ENCODE measurements at places on chromosomes 12 and 14. TPM values are rescaled to one million over a fixed set of nuclear protein-coding genes. Genes with fewer than 3 reads are reported as not detected.

The ZNF268 gene
- total RNA-seq: 12.4 TPM

The POTEG gene
- not detected for total RNA-seq

The PROX2 gene
- not detected for total RNA-seq

The BICDL1 gene
- total RNA-seq: 13.4 TPM

The MANSC4 gene
- not detected for total RNA-seq

The C1S gene
- 287 TPM for total RNA-seq

The ZNF641 gene
- 14.3 TPM for total RNA-seq

The LRRIQ1 gene
- total RNA-seq: 0.21 TPM

The TAS2R19 gene
- total RNA-seq: 1.2 TPM

The CABP1 gene
- 4.6 TPM for total RNA-seq

The SYNE3 gene
- 34.3 TPM for total RNA-seq

The KRT80 gene
- 0.44 TPM for total RNA-seq

The LHX5 gene
- total RNA-seq: not detected

The HPD gene
- total RNA-seq: 1.8 TPM

The PTPRR gene
- 0.86 TPM for total RNA-seq

The PRPH gene
- not detected for total RNA-seq

The AMDHD1 gene
- 0.82 TPM for total RNA-seq

The FOXN4 gene
- total RNA-seq: not detected

The WNT1 gene
- total RNA-seq: not detected

The MSI1 gene
- total RNA-seq: 7.8 TPM

The FOXM1 gene
- 3.3 TPM for total RNA-seq

The PIWIL1 gene
- total RNA-seq: not detected

The LRRC23 gene
- total RNA-seq: 10.5 TPM

The FBXO34 gene
- 18.8 TPM for total RNA-seq

The OR6C1 gene
- total RNA-seq: not detected

The DACT1 gene
- total RNA-seq: 10.3 TPM

The ASB2 gene
- total RNA-seq: 105 TPM

The AGAP2 gene
- 5.0 TPM for total RNA-seq

The RPS6KL1 gene
- 11.9 TPM for total RNA-seq

The RPS26 gene
- 47.1 TPM for total RNA-seq

The ZC2HC1C gene
- total RNA-seq: 7.5 TPM

The LAG3 gene
- 0.62 TPM for total RNA-seq

The CLEC4C gene
- not detected for total RNA-seq

The EFCAB11 gene
- total RNA-seq: 2.8 TPM

The CCDC184 gene
- 1.4 TPM for total RNA-seq

The KRT75 gene
- not detected for total RNA-seq

The TAS2R31 gene
- total RNA-seq: 0.68 TPM

The SLC17A8 gene
- not detected for total RNA-seq

The TAS2R7 gene
- not detected for total RNA-seq

The SMIM41 gene
- not detected for total RNA-seq

The GLS2 gene
- total RNA-seq: 0.42 TPM

The RIPK3 gene
- total RNA-seq: 6.7 TPM

The RIMBP2 gene
- total RNA-seq: 0.31 TPM

The B4GALNT1 gene
- total RNA-seq: 2.4 TPM

The DCAF5 gene
- total RNA-seq: 49.4 TPM

The EIF2B2 gene
- total RNA-seq: 30.3 TPM

The TEAD4 gene
- 16.9 TPM for total RNA-seq

All from left cardiac atrium (tissue), 4 donors.